ENCODE measurements at places on chromosomes 2 and 18.

DNA sequence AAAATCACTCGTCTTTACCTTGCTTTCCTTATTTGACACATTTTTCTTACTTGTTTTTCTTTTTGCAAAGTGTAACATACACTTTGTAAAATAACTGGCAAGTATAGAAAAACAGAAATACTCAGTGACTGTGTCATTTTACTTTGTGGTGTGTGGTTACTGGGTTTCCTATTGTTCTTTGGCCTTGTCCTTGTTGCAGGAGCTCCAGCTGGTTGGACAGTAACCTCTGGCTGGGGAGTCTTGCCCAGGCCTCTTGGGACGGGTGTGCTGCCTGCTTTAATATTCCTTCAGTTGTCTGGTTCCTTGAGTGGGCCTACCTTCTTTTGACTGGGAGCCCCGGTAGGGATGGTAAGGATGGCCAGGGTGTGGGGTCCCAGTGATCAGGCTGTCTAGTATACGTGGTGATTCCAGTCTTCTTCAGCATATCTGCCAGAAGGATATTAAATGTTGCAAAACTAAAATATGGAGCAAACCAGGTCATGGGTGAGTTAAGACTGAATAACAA lies 53.8 kb downstream of the RNF144A start:
- no peak for DNase-seq

- no peak for DNase-seq
These were observed 40.4 kb downstream of the NUP35 start for GRCh38 chr2:183164650-183165015.

GRCh38 chr18:26056291-26056690 lies 34.1 kb downstream of the SS18 start:
- no peak for DNase-seq

- DNase-seq: no peak
These were observed 182.7 kb downstream of the RPIA start for GRCh38 chr2:88874063-88874657.
